NCI-H2171 (cell line): ENCODE measurements at places on chromosomes 16 and 17.

DNA sequence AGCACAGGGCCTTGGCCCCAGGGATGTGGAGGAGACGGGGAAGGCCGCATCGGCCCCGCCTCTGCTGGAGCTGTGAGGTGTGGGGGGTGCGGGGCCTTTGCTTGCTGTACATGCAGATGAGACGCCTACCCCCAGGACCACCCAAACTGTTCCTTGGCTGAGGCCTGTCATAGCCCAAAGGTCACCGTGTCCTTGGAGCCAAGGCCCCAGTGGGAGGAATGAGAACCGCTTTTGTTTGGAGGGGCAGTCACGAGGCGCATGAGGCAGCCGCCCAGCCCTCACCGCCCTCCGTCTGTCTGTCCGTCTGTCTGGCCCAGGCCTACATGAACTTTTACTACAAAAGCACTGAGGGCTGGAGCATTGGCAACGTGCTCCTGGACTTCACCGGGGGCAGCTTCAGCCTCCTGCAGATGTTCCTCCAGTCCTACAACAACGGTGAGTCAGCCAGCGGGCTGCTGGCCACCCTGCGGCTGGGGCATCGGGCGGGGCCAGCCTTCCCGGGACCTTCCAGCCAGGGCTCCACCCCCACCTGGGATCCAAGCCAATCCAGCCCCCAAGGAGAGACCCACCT lies 8.8 kb downstream of the TAX1BP3 start:
- no peak for DNase-seq

DNA sequence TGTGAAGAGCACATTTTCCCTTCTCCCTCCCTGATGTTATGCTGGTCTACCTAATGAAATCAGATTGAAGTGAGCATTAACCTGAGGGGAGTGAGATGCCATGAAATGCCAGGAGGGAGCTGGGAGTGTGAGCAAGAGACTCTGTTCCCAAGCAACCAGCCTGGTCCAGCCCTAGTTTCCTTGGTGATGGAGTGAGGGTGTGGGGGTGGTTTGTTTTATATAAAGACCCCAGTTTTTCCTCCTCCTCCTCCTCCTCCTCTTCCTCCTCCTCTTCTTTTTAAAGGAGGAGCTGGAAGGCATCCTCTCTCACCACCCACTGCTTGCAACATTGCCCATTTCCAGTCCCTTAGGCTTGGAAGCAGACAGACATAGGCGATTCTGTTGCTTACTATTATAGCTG lies 97.1 kb downstream of the DNAH3 start:
- DNase-seq: no peak

DNA sequence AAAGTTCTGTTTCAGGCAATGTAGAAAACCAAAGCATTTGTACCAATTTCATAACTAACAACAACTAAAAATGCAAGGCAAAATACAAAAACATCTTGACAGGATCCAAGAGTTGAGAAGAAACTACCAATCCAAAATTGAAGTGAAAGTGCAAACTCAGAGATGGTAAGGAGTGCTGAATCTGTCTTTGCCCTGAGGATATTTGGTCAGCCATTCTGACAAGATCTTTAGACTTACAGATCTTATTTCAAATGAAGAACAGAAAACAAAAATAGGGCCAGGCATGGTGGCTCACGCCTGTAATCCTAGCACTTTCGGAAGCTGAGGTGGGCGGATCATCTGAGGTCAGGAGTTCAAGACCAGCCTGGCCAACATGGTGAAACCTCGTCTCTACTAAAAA lies 412.8 kb downstream of the ZFHX3 start:
- no peak for DNase-seq

DNA sequence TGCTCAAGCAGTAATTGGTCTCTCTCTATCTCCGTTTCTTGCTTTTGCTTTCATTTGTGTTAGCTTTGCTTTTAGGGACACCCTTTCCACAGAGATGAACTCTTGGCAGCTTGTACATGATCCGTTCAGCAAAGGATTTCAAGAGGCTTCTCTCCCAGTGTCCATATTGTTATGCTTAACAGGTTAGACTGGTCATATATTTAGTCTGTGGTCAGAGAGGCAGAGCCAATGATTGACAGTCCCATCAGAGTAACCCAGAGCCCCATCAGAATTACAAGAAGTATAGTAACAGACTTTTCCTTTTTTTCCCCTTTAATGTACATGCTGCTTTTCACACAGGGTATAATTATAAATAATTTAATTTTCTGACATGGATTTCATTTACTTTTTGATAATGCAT lies 34.4 kb downstream of the GDPD1 start:
- no peak for DNase-seq

GRCh38 chr17:78738698-78739097 lies 43.4 kb downstream of the CYTH1 start:
- no peak for DNase-seq

- no peak for DNase-seq
Measured at GRCh38 chr16:12366313-12366712, 389.8 kb downstream of the SNX29 start.

GRCh38 chr16:31177136-31177535 lies 2.8 kb upstream of the FUS start:
- DNase-seq: no peak

DNA sequence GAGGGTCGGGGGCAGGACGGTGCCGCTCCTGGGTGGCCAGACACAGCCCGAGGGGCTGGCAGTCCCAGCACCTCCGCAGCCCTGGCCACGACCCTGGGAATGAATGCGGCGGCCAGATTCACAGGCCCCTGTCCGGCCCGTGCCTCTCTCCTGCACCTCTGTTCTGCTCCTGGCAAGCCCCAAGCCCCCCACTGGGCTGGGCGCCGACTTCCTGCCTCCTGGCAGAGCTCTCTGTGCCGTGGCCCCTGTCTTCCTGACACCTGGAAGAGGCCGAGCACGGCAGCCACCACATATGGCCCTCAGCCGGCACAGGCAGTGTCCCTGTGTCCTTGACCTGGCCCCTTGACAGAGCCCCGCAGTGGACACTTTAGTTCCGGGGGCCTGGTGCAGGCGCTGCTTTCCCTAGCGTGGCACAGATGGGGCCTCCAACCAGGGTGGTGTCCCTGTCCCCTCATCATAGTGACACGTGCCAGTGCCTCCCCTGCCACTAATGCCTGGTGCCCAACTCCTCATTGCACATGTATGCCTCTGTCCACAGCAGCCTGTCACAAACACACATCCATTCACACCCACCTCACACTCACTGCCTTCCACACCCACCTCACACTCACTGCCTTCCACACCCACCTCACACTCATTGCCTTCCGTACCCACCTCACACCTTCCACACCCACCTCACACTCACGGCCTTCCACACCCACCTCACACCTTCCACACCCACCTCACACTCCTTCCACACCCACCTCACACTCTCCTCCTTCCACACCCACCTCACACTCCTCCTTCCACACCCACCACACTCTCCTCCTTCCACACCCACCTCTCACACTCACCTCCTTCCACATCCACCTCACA lies 110.6 kb upstream of the PLCG2 start:
- no peak for DNase-seq

GRCh38 chr17:37176723-37177122 lies 199.1 kb upstream of the C17orf78 start:
- no peak for DNase-seq
